ENCODE measurements at places on chromosomes 12 and 14.
A peak's percentile ranks its signal among the peaks of the same experiment; 100 is the strongest.

- DNase-seq = no peak
Observed at GRCh38 chr12:125387206-125387605, 322.0 kb downstream of the AACS start.

DNA sequence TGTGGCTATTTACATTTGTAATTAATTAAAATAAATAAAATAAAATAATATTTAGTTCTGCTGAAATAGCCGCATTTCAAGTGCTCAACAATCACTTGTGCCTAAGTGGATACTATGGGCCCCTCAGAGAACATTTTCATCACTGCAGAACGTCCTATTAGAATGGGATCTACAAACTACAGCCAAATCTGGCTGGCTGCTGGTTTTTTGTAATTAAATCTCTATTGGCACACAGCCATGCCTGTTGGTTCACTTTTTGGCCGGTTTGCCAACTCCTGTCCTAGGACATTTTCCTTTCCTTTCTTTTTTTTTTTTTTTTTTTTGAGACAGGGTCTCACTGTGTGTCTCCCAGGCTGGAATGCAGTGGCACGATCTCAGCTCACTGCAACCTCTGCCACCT lies 9.8 kb downstream of the CCDC63 start:
- peak; percentile 22 for DNase-seq

DNA sequence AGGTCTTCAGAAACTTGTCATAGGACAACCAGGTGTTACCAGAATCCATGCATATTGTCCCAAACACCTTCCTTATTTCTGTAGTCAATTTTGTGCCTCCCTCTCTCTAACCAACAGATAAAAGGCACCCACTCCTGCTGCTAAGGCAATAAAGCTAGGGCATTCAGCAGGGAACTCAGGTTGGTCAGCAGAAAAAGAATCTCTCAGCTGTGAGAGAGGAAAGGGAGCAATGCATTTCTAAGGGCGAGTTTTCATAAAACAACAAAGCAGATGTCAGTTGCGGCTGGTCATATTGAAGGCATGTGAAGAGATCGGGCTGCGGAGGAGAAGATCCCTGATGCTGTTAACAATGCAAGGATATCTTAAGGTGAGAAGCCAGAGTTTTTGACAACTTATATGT lies 7.4 kb upstream of the POU6F1 start:
- no peak for DNase-seq

GRCh38 chr14:85599939-85600338 lies 70.0 kb downstream of the FLRT2 start:
- DNase-seq = no peak

- DNase-seq = no peak
Observed at GRCh38 chr12:93883436-93884154, 206.4 kb downstream of the CRADD start.

GRCh38 chr12:8887285-8887715 lies 27.0 kb upstream of the PHC1 start:
- DNase-seq = no peak

DNA sequence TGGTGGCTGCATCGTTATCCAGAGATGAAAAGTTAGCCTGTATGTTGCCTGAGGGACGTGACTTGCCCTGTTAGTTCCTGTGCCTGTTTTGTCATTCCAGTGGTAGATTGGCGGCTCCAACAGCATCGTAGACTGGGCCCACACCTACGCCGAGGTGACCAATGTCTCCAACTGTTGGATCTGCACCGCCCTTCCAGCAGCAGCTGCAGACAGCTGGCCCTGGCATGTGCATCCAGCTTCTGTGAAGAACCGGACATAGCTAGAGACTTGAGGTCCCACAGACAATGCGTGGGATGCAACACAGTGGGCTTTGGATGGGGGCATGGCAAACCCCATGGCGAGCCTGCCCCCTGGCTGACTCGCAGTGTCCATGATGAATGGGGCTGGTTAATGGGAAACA lies 93.0 kb upstream of the TMPO start:
- DNase-seq = no peak
